ENCODE measurements at places on chromosomes 16 and 17. TPM values are rescaled to one million over a fixed set of nuclear protein-coding genes. Genes with fewer than 3 reads are reported as not detected.

Gene KIF18B
- polyA plus RNA-seq = not detected

GRCh38 chr17:55086635-55087058 lies 118.1 kb downstream of the STXBP4 start:
- H3K27me3 ChIP-seq = no peaks in the 10 kb centered on the region
- no peak overlapping the region for H3K27ac ChIP-seq
- DNase-seq = peak; percentile 9
- no peak overlapping the region for H3K4me3 ChIP-seq
- no peaks in the 10 kb centered on the region for H3K36me3 ChIP-seq

Gene STX1B
- 1.7 TPM for polyA plus RNA-seq

DNA sequence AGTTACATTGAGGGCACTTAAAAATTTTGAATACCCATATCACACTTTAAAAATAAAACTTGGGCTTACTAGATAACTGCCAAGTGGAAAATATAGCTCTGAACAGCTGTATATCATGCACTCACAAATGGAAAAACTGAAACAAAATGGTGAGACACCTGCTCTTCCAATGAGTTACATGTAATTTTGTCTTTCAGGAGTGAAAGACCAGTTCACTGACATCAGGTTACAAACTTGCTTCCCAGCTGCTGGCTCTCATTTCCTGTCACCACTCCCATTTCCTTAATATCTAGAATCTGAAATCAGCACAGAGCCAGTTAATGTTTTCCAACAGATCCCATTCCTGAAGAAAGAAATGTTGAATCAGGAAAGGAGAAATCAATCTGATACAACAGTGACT lies 10.8 kb downstream of the CSNK2A2 start:
- no peak overlapping the region for H3K4me3 ChIP-seq
- H3K27ac ChIP-seq = no peak overlapping the region
- no peaks in the 10 kb centered on the region for H3K27me3 ChIP-seq
- H3K36me3 ChIP-seq = peaks cover 100% of the 10 kb centered on the region

Gene ABAT
- 7.2 TPM for polyA plus RNA-seq

DNA sequence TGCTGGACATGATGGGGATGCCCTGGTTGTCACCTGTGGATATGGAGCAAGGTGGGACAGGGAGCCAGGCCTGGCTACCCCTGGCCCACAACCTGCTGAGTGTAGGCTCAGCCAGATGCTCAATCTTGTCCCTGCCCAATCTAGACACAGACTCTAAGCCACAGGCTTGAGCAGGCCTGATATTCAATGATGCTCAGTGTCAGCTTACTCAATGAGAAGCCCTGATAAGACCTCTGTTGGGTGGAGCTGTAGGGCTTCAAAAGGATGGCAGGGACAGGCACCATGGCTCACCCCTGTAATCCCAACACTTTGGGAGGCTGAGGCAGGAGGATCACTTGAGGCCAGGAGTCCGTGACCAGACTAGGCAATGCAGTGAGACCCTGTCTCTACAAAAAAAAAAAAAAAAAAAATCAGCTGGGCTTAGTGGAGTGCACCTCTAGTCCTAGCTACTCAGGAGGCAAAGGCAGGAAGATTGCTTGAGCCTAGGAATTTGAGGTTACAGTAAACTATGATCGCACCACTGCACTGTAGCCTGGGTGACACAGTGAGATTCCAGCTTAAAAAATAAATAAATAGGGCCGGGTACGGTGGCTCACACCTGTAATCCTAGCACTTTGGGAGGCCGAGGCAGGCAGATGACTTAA lies 3.4 kb downstream of the LCAT start:
- peaks cover 33% of the 10 kb centered on the region for H3K36me3 ChIP-seq
- DNase-seq = no peak
- peaks cover 25% of the 10 kb centered on the region for H3K4me1 ChIP-seq
- no peak overlapping the region for H3K4me3 ChIP-seq

- H3K4me1 ChIP-seq = no peaks in the 10 kb centered on the region
- DNase-seq = no peak
- H3K27me3 ChIP-seq = no peaks in the 10 kb centered on the region
- no peak overlapping the region for H3K27ac ChIP-seq
- no peak overlapping the region for H3K4me3 ChIP-seq
Observed at GRCh38 chr17:72301887-72302286, 181.1 kb downstream of the SOX9 start.

Gene SCNN1G
- polyA plus RNA-seq = not detected

DNA sequence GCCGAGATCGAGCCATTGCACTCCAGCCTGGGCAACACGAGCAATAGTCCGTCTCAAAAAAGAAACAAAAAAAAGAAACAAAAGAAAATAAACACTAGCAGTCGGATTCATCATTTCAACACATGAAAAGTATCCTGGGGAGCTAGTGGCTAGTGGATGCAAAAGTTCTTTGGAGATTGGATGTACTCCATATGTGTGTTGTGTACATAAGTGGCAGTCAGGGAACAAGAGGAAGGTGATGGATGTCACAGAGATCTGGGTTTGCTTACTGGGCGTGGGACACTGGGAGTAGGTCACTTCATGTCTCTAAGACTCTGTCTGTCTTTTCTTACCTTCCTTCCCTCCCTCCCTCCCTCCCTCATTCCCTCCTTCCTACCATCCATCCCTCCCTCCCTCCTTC lies 35.4 kb downstream of the MRC2 start:
- no peaks in the 10 kb centered on the region for H3K36me3 ChIP-seq
- H3K27ac ChIP-seq = no peak overlapping the region
- DNase-seq = no peak
- no peaks in the 10 kb centered on the region for H3K27me3 ChIP-seq
- H3K4me1 ChIP-seq = no peaks in the 10 kb centered on the region

Gene SCNN1B
- polyA plus RNA-seq = not detected

Gene POLDIP2
- polyA plus RNA-seq = 76.9 TPM

- H3K27ac ChIP-seq = no peak overlapping the region
- no peaks in the 10 kb centered on the region for H3K27me3 ChIP-seq
- no peak for DNase-seq
- H3K4me1 ChIP-seq = peaks cover 40% of the 10 kb centered on the region
Observed at GRCh38 chr17:68790492-68790891, 164.7 kb downstream of the ABCA8 start.

GRCh38 chr17:7825206-7825990 lies 8.6 kb upstream of the KDM6B start:
- H3K27me3 ChIP-seq = no peaks in the 10 kb centered on the region
- no peak overlapping the region for H3K27ac ChIP-seq
- H3K4me1 ChIP-seq = no peaks in the 10 kb centered on the region
- H3K4me3 ChIP-seq = no peak overlapping the region
- H3K36me3 ChIP-seq = no peaks in the 10 kb centered on the region

- H3K4me1 ChIP-seq = peaks cover 9% of the 10 kb centered on the region
- H3K27ac ChIP-seq = no peak overlapping the region
- DNase-seq = no peak
- no peaks in the 10 kb centered on the region for H3K36me3 ChIP-seq
- H3K27me3 ChIP-seq = peaks cover 39% of the 10 kb centered on the region
- no peak overlapping the region for H3K4me3 ChIP-seq
Observed at GRCh38 chr16:85465328-85466303, 147.5 kb upstream of the GSE1 start.
